ENCODE measurements at places on chromosomes 1 and 21. TPM values are rescaled to one million over a fixed set of nuclear protein-coding genes. Genes with fewer than 3 reads are reported as not detected.

NCAM2 gene
- total RNA-seq = 4.8 TPM

LZIC gene
- 26.0 TPM for total RNA-seq

DNA sequence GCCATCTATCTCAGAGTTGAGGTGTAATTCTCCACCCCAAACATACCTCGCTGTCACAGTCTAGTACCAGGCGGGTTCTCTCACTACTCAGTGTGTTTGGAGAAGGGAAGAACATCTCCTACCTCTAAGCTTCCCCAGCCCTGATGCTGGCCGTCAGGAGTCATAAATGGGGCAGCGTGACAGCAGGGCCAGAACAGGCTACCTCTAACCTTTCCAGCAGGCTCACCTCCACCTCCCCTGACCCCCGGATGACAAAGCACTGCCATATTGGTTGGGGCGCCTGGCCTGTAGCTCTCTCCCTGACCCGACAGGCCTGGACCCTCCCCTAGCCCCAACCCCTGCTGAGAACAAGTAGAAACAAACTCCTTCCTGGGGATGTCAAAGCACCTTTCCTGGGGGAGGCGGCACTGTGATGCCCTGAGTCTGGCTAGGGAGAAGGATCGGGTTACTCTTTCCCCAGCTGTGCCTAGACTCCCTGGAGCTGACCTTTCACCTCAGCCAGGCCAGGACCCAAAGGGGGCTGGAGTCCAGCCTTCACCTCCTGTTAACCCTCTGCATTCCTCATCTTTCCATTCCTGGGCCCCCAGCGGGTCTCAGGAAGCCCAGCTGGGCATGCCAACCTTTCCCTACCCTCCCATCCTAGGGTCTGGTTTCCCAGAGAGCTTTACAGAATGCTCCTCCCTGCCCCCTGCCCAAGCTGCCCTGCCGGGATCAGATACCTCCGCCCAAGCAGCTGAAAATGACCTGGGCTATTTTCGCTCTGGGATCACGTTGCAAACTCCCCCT, 34.2 kb downstream of the AHDC1 start:
- no peak for ATAC-seq

GRCh38 chr1:64938991-64939390, 27.4 kb downstream of the JAK1 start:
- no peak for ATAC-seq

PRDM2 gene
- total RNA-seq = 44.4 TPM

CCSAP gene
- total RNA-seq = 5.7 TPM

- no peak for ATAC-seq
Observed at GRCh38 chr1:161079436-161080110, 9.8 kb downstream of the NECTIN4 start.
